ENCODE measurements at places on chromosomes 1 and 21. TPM values are rescaled to one million over a fixed set of nuclear protein-coding genes. Genes with fewer than 3 reads are reported as not detected.

- H3K27ac ChIP-seq = no peak overlapping the region
- H3K27me3 ChIP-seq = no peaks in the 10 kb centered on the region
- peaks cover 3% of the 10 kb centered on the region for H3K4me1 ChIP-seq
- no peak overlapping the region for H3K4me3 ChIP-seq
- DNase-seq = peak; percentile 54
- no peaks in the 10 kb centered on the region for H3K36me3 ChIP-seq
Measured at GRCh38 chr1:204975568-204976235, 67.3 kb upstream of the CNTN2 start.

GRCh38 chr1:28540651-28541050 lies 12.2 kb upstream of the TRNAU1AP start:
- H3K36me3 ChIP-seq = peaks cover 4% of the 10 kb centered on the region
- no peak overlapping the region for H3K27ac ChIP-seq
- peaks cover 5% of the 10 kb centered on the region for H3K4me1 ChIP-seq
- H3K4me3 ChIP-seq = no peak overlapping the region

The CXADR gene
- 39.9 TPM for total RNA-seq

The GJA5 gene
- 4.6 TPM for total RNA-seq

The COL11A1 gene
- total RNA-seq = 0.27 TPM

GRCh38 chr1:46334030-46334384 lies 6.6 kb upstream of the NSUN4 start:
- no peak overlapping the region for H3K27ac ChIP-seq
- H3K4me3 ChIP-seq = no peak overlapping the region
- H3K4me1 ChIP-seq = no peaks in the 10 kb centered on the region
- H3K36me3 ChIP-seq = no peaks in the 10 kb centered on the region
- H3K27me3 ChIP-seq = no peaks in the 10 kb centered on the region

The TPTE gene
- total RNA-seq = 0.54 TPM

- H3K27ac ChIP-seq = no peak overlapping the region
- no peaks in the 10 kb centered on the region for H3K27me3 ChIP-seq
- H3K36me3 ChIP-seq = peaks cover 19% of the 10 kb centered on the region
- H3K4me1 ChIP-seq = peaks cover 6% of the 10 kb centered on the region
Measured at GRCh38 chr1:154352581-154353459, 27.5 kb downstream of the ATP8B2 start.

The KCNK1 gene
- total RNA-seq = 8.2 TPM

The CSF3R gene
- total RNA-seq = 3.5 TPM

DNA sequence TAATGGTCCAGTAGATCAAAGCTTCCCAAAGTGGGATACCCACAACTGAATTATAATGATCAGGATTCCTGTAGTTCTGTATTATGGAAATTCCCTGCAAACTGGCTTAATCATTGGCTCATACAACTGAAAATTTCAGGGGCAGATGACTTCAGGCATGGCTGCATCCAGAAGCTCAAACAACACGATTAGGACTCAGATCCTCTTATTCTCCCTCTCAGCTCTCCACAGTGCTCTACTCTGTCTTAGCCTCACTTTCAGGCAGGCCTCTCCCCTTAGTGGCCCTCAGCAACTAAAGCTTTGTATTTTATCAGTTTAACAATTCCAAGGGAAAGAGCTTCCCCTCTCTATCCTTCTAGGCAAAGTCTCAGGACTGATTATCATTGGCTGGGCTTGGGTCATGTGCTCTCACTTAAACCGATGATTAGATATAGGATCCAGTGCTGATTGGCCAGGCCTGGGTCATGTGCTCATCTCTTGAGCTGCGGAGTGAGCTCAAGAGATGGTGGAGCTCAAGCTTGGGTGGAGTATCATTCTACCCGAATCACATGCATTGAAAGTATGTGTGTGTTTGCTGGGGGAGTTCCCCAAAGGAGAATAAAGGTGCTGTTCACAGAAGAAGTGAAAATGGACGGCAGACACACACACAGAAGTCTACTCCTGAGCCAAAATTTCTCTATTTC lies 57.9 kb upstream of the RUNX3 start:
- no peak overlapping the region for H3K4me3 ChIP-seq
- no peaks in the 10 kb centered on the region for H3K36me3 ChIP-seq
- H3K27ac ChIP-seq = no peak overlapping the region
- no peak for DNase-seq
- no peaks in the 10 kb centered on the region for H3K4me1 ChIP-seq
- H3K27me3 ChIP-seq = no peaks in the 10 kb centered on the region

The LRRC38 gene
- total RNA-seq = not detected

The AHDC1 gene
- 91.4 TPM for total RNA-seq

GRCh38 chr1:33358114-33358794 lies 37.4 kb upstream of the A3GALT2 start:
- no peak for DNase-seq
- H3K4me3 ChIP-seq = no peak overlapping the region
- peaks cover 24% of the 10 kb centered on the region for H3K4me1 ChIP-seq
- H3K27ac ChIP-seq = peak overlapping the region; percentile 27
- H3K27me3 ChIP-seq = no peaks in the 10 kb centered on the region
- no peaks in the 10 kb centered on the region for H3K36me3 ChIP-seq

The DDI2 gene
- total RNA-seq = 32.4 TPM

The CFHR3 gene
- not detected for total RNA-seq

GRCh38 chr1:182995894-182996293 lies 27.3 kb upstream of the LAMC1 start:
- no peaks in the 10 kb centered on the region for H3K27me3 ChIP-seq
- no peak overlapping the region for H3K27ac ChIP-seq
- no peaks in the 10 kb centered on the region for H3K36me3 ChIP-seq

DNA sequence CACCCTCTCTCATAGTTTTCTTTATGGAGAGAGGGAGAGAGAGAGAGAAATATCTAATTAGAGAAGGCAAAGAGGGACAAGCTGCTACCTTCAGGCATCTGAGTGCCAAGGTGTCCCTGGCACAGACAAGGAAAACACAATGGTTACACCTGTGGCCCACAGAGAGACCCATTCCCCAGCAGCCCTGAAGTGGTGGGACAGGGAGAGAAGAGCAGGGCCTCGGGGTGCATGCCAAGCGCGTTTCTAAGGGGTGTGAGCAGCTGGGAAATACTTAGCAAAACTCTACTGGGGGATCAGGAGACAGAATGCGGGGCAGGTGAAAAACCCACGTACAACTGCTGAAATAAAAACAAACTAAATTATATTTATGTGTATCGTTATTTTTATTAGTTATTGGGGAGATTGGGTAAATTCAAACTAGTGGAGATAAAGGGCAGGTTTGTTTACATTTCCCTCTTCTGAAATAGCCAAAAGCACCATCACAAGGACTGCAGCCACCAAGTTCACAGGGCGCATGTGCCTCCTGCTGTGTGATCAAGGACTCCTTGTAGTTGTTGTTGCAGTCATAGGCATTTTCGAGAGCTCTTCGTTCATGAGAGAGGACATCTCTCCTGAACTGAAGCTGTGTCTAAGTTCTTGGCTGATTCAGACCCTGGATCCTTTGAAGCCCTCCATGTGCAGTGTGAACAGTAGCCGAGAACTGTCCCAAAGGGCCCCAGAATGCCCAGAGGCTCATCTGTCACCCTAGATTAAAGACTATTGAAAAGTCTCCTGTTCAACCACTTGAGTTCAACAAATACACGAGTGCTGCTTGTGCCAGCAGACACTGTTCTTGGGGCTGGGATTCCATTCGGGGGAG lies 737 bp upstream of the SERPINC1 start:
- H3K27me3 ChIP-seq = no peaks in the 10 kb centered on the region
- peaks cover 8% of the 10 kb centered on the region for H3K4me1 ChIP-seq
- H3K4me3 ChIP-seq = no peak overlapping the region
- no peaks in the 10 kb centered on the region for H3K36me3 ChIP-seq
- no peak overlapping the region for H3K27ac ChIP-seq

The RGS7 gene
- 0.39 TPM for total RNA-seq

The SERINC2 gene
- 28.9 TPM for total RNA-seq

- H3K27ac ChIP-seq = no peak overlapping the region
- no peak for DNase-seq
- no peaks in the 10 kb centered on the region for H3K4me1 ChIP-seq
- no peaks in the 10 kb centered on the region for H3K36me3 ChIP-seq
- H3K4me3 ChIP-seq = no peak overlapping the region
Measured at GRCh38 chr1:161273402-161273801, 14.9 kb downstream of the PCP4L1 start.

The CFHR2 gene
- total RNA-seq = not detected

GRCh38 chr1:109199710-109200109 lies 14.0 kb upstream of the SARS1 start:
- no peaks in the 10 kb centered on the region for H3K36me3 ChIP-seq
- no peaks in the 10 kb centered on the region for H3K4me1 ChIP-seq
- DNase-seq = no peak
- H3K27ac ChIP-seq = no peak overlapping the region
- no peak overlapping the region for H3K4me3 ChIP-seq

GRCh38 chr1:19029191-19030085 lies 73.0 kb upstream of the IFFO2 start:
- H3K27ac ChIP-seq = no peak overlapping the region
- no peak overlapping the region for H3K4me3 ChIP-seq
- H3K36me3 ChIP-seq = no peaks in the 10 kb centered on the region

The C1orf53 gene
- total RNA-seq = not detected

The BRDT gene
- 0.81 TPM for total RNA-seq

DNA sequence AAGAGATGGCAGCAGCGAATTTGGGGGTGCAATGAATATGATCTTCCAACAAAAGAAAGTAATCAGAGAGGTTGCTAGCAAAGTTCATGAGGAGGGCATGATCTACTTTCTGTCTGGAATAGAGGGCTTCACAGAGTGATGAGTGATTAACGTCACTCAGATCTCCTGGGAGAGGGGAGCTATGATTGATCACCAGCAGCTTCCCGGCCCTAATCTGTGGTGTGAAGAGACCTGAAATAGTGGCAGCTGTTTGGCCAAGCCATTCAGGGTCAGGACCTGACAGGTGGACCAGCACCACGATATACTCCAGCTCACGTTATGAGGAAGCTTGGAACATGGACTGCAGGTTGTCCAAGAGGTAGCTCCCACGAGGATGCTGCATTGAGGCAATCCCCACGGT lies 19.9 kb upstream of the TMEM183A start:
- no peaks in the 10 kb centered on the region for H3K4me1 ChIP-seq
- H3K27me3 ChIP-seq = no peaks in the 10 kb centered on the region
- no peak overlapping the region for H3K4me3 ChIP-seq
- no peak overlapping the region for H3K27ac ChIP-seq
- no peaks in the 10 kb centered on the region for H3K36me3 ChIP-seq

The NECTIN4 gene
- total RNA-seq = not detected

Measured in thyroid gland (tissue), 4 donors.